ENCODE measurements at places on chromosomes 2 and 18. TPM values are rescaled to one million over a fixed set of nuclear protein-coding genes. Genes with fewer than 3 reads are reported as not detected.

GRCh38 chr2:43848214-43848613 lies 9.4 kb downstream of the ABCG8 start:
- no peak for DNase-seq

DNA sequence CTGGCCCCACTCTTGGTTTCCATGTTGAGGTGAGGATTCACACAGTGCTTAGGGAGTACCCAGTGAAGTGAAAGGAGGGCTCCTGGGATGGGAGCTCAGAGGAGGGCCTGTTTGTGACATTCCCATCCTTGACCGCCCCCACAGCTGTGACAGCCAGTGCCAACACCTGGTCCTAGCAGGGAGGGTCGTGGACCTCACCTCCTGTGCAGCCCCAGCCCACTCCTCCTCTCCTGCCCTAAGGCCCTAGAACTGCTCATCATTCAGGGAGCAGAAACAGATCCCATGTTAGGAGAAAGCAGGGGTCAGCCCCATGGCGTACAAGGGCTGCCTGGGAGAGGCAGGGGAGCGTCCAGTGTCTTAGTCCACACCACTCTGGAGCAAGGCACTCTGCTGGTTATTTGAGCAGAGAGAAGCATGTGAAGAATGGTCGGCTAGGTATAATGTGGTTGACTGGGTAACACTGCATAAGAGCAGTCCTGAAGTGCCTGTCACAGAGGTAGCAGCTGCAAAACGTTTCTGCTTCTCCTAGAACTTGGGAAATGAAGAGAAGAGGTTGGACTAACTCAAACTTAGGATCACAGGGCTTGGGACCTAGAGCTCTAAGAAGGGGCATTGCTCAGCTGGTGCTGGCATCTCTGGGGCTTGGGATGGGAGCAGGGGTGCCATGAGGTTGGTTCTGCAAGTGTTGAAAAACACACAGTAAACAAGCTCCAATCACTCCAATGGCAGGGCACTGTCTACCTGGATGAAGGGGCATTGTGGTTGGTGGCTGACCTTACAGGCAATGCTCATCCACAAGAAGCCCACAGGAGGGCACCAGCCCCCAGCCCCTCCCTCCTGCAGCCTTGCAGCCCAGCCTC lies 55.6 kb downstream of the FAM168B start:
- no peak for DNase-seq

DNA sequence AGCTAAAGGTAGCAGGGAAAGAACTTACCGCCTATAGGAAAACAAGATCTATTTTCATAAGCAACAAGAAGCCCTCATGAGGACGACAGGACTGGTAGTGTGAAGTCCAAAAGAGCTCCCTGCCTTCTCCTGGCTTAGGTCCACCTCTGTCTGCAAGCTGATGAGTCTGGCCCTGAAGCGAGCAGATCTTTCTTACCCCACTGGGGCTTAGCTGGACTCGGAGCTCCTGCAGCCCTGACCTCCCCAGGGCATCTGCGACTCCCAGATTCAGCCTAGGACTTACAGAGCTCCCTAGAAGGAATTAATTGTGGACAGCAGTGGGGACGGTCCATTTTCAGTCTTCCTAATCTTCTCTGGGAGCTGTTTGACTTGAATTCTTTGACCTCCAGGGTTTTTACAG lies 53.7 kb downstream of the MCFD2 start:
- no peak for DNase-seq

GRCh38 chr18:58490238-58490637 lies 138.7 kb downstream of the ALPK2 start:
- no peak for DNase-seq

GRCh38 chr2:2452961-2453360 lies 121.9 kb upstream of the MYT1L start:
- DNase-seq = no peak

GRCh38 chr2:28683100-28683706 lies 68.4 kb upstream of the PPP1CB start:
- DNase-seq = no peak

TRIM43 gene
- not detected for total RNA-seq

TUBA4B gene
- total RNA-seq = not detected

TMEM178A gene
- total RNA-seq = 0.81 TPM

CFAP221 gene
- not detected for total RNA-seq
